ENCODE measurements at places on chromosomes 13 and 19. TPM values are rescaled to one million over a fixed set of nuclear protein-coding genes. Genes with fewer than 3 reads are reported as not detected.

DNA sequence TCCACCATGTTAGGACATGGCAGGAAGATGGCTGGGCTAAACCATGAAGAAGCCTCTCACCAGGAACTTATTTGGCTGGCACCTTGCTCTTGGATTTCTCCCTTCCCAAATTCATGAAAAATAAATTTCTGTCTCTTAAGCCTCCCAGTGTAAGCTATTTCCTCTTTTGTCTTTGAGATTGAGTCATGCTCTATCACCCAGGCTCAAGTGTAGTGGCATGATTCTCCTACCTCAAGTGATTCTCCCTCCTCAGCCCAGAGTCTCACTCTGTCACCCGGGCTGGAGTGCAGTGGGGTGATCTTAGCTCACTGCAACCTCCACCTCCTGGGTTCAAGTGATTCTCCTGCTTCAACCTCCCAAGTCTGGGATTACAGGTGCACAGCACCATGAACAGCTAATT is 12.6 kb downstream of the ZNF888 start:
- no peaks in the 10 kb centered on the region for H3K4me1 ChIP-seq
- H3K36me3 ChIP-seq = peaks cover 61% of the 10 kb centered on the region
- no peak for DNase-seq
- no peaks in the 10 kb centered on the region for H3K27me3 ChIP-seq

GRCh38 chr19:34124828-34125227 is 47.5 kb upstream of the LSM14A start:
- H3K36me3 ChIP-seq = no peaks in the 10 kb centered on the region
- H3K4me1 ChIP-seq = no peaks in the 10 kb centered on the region
- no peak for DNase-seq
- H3K27ac ChIP-seq = no peak overlapping the region
- no peaks in the 10 kb centered on the region for H3K27me3 ChIP-seq
- no peak overlapping the region for H3K4me3 ChIP-seq

DNA sequence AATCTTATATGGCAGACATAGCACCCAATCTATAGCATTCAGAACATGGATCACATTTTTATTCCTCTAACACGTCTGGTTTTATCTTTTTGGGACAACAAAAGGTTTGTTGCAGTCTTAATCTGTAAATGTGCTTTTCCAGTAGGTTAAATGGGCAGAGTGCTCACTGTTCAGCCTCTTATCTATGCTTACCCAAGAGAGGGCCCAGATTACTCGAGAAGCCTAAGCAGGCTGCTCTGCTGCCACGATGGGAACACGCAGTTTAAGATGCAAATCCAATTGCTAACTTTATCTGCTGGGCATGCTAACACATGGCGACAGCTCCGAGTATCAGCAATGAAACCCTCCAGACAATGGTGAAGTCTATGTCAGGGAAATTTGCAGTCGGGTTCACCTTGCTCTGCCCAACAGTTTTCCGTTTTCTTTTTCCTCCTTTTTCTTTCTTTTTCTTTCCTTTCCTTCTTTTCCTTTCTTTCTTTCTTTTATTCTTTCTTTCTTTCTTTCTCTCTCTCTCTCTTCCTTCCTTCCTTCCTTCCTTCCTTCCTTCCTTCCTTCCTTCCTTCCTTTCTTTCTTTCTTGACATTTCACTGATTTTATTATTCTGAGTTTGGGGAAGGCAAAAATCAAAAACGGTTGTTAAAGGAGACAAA is 115.3 kb downstream of the RBM26 start:
- no peak overlapping the region for H3K4me3 ChIP-seq
- DNase-seq = no peak
- no peaks in the 10 kb centered on the region for H3K36me3 ChIP-seq
- H3K27me3 ChIP-seq = peaks cover 2% of the 10 kb centered on the region
- no peaks in the 10 kb centered on the region for H3K4me1 ChIP-seq

DNA sequence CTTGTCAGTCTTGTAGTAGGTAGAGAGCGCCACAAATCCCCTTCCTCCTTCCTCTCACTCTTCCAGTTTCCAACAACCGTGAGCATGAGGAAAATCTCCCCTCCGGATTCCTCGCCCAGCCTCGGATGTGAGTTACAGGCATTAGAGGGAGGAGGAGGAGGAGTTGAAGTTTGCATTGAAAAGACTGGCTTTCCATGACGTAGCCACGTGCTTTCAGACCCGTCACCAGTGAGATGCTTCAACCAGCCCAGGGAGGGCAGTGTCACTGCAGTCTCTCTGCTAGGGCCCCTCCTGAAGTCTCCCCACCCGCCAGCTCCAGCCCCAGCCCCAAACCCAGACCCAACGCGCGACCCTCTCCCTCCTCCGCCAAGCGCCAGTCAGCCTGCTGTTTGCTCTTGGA is 442 bp upstream of the FGF14 start:
- DNase-seq = no peak
- peaks cover 68% of the 10 kb centered on the region for H3K27me3 ChIP-seq
- H3K4me3 ChIP-seq = peak overlapping the region; percentile 87
- H3K4me1 ChIP-seq = peaks cover 29% of the 10 kb centered on the region
- H3K27ac ChIP-seq = no peak overlapping the region

DNA sequence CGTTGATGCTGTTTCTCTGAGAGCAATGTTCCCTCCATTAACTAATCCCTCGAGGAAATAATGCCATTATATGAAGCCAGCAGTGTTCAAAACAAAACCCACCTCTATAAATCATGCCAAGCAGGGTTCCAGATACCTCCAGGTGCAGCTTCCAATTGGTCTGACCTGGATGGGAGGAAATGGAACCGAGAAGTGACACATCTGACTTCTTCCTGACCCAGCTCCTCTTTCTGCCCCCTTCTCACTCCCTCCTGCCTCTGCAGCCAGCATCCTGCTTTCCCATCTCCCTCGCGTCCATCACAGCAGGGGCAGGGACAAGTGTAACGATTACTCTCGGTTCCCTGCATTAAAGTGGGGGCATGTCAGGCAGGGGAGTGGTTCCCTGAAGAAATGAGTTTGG is 37.5 kb downstream of the HSPH1 start:
- no peak overlapping the region for H3K27ac ChIP-seq
- peaks cover 4% of the 10 kb centered on the region for H3K4me1 ChIP-seq
- no peak overlapping the region for H3K4me3 ChIP-seq
- DNase-seq = no peak
- no peaks in the 10 kb centered on the region for H3K36me3 ChIP-seq

DNA sequence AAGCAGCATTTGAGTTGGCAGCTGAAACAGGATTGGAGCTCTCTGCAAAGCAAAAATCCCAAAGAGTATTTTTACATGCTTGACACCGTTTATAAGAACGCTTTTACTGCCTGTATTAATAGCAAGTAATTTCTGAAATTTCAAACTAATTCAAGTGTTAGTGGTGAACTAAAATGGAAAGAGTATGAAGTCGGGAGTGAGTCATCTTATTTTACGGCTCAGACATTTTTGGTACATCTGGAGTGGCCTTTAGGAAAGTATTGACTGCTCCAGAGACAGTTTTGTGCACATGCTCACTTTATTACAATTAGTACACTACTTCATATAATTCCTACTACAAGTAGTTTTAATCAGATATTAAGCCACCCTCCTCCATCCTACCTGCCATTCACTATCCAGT is 167.4 kb downstream of the SLITRK6 start:
- H3K4me3 ChIP-seq = no peak overlapping the region
- no peak overlapping the region for H3K27ac ChIP-seq
- H3K36me3 ChIP-seq = no peaks in the 10 kb centered on the region

DNA sequence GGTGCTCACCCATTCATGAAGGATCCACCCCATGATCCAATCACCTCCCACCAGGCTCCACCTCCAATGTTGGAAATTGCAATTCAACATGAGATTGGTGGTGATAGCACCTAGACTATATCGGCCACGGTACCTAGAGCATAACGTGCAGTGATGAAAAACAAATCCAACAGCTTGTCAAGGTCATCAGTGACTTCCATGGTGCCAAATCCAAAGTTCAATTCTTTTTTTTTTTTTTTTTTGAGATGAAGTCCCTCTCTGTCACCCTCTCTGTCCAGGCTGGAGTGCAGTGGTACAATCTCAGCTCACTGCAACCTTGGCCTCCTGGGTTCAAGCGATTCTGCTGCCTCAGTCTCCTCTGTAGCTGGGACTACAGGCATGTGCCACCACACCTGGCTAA is 17.1 kb upstream of the ACP7 start:
- DNase-seq = no peak
- peaks cover 2% of the 10 kb centered on the region for H3K36me3 ChIP-seq
- no peaks in the 10 kb centered on the region for H3K4me1 ChIP-seq
- no peaks in the 10 kb centered on the region for H3K27me3 ChIP-seq
- H3K27ac ChIP-seq = no peak overlapping the region

DNA sequence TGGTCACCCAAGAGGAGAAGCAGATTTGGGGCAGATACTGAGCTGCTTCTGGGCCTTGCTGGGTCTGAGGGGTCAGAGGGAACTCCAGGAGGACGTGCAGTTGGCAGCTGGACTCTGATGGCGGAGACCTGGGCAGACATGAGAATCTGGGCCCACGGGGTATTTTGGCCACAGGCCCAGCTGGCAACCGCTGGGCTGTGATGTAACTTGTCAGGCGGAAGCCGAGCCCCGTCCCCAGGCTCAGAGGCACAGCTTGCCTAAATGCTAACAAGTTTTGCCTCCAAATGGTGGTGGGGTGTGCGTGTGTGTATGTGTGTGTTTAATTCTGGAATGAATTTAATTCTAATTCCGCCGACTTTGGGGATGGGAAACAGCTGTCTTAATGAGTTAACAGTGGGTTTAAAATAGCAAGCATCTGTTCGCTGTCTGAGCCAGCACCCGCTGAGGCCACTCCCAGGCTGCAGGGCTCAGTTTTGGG is 11.6 kb downstream of the ZNRF4 start:
- DNase-seq = no peak
- peaks cover 13% of the 10 kb centered on the region for H3K27me3 ChIP-seq
- H3K27ac ChIP-seq = no peak overlapping the region
- H3K4me3 ChIP-seq = no peak overlapping the region
- peaks cover 5% of the 10 kb centered on the region for H3K36me3 ChIP-seq
- H3K4me1 ChIP-seq = no peaks in the 10 kb centered on the region

DNA sequence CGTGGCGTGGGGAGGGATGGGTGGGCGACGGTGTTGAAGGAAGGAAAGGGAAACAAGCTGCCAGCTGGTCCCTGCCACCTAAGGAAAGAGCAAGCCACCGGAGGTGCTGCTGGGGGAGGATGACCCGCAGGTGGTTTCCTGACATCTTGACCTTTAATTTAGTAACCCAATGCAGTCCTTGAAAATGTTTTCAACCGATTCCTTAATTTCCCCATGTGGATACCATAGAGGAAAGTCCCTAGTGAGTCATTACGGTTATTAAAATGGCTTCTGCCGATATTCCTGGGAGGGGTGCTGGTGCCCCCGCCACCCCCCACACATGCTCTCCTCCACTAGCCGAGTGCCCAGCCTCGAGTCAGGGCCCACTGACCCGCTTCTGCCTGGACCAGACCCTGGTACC is 6.3 kb upstream of the ANKRD10 start:
- H3K4me1 ChIP-seq = peaks cover 5% of the 10 kb centered on the region
- H3K36me3 ChIP-seq = no peaks in the 10 kb centered on the region
- H3K27me3 ChIP-seq = peaks cover 24% of the 10 kb centered on the region
- DNase-seq = no peak

- H3K27ac ChIP-seq = no peak overlapping the region
- H3K4me1 ChIP-seq = peaks cover 2% of the 10 kb centered on the region
- H3K36me3 ChIP-seq = no peaks in the 10 kb centered on the region
- H3K27me3 ChIP-seq = peaks cover 6% of the 10 kb centered on the region
- no peak for DNase-seq
Observed at GRCh38 chr13:97542102-97542685, 108.2 kb downstream of the RAP2A start.

GRCh38 chr19:20254121-20254520 is 87.1 kb downstream of the ZNF486 start:
- H3K4me1 ChIP-seq = no peaks in the 10 kb centered on the region
- DNase-seq = no peak
- no peak overlapping the region for H3K27ac ChIP-seq
- peaks cover 7% of the 10 kb centered on the region for H3K27me3 ChIP-seq
- no peak overlapping the region for H3K4me3 ChIP-seq

DNA sequence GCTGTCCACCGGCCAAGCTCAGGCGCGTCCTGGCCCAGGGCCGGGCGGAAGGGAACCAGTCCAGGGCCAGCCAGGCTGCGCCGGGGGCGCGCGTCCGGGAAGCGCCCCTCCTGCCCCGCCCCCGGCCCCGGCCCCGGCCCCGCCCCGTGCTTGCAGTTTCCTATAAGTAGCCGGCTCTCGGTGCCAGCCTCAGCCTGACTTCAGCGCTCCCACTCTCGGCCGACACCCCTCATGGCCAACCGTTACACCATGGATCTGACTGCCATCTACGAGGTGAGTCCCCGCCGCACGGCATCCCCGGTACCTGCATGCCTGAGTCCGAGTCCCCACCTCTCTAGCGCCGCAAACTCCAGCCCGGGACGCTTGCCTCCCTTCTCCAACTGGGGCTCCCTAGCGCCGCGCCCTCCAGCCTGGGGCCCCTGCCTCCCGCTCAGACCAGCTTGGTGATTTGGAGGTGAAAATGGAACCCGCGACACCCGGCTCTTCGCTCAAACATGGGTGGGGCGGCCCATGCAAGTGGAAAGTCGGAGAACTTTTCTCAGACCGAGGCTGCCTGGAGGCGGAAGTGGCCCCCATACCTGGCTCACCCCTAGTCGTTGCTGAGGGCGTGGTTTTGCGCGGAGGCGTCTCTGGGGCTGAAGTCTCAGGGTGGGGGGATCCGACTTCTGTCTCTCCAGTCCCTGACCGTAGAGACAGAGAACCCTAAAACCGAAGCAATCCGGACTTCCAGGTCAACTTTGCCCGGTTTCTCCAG is at the start of gene ZFP36:
ZFP36 (plus strand) TSS at position 192 of the 754 bp plus-strand sequence; CDS start at position 250, 58 bp downstream.
- no peaks in the 10 kb centered on the region for H3K27me3 ChIP-seq
- peak within 1 kb of the TSS; percentile 94 for H3K4me3 ChIP-seq
- H3K4me1 ChIP-seq = peaks cover 36% of the 10 kb centered on the region
- H3K36me3 ChIP-seq = peaks cover 19% of the 10 kb centered on the region

GRCh38 chr19:49020931-49021895 is 2.9 kb downstream of the CGB3 start:
- H3K36me3 ChIP-seq = no peaks in the 10 kb centered on the region
- H3K4me1 ChIP-seq = peaks cover 10% of the 10 kb centered on the region
- H3K27me3 ChIP-seq = no peaks in the 10 kb centered on the region
- no peak for DNase-seq
- H3K4me3 ChIP-seq = peak overlapping the region; percentile 61

DNA sequence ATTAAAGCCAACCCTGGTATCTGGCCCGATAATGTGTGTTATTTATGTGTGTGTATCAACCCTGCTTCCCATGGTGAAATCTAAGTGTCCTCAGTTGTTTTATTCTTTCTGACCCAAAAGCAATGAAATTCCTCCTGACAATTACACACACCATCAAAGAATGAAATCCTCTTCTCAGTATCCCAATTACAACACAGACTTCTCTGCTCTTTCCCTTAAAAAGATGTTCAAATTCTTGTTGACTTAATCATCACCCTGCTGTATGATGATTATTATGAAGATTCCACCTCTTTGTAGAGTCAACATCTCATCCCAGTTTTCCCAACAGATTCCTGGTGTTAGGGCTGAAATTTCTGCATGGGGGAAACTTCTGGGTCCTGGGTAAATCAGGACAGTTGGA is 8.9 kb upstream of the TRPC4 start:
- H3K4me3 ChIP-seq = no peak overlapping the region
- DNase-seq = no peak
- peaks cover 5% of the 10 kb centered on the region for H3K27me3 ChIP-seq
- H3K36me3 ChIP-seq = no peaks in the 10 kb centered on the region
- H3K27ac ChIP-seq = no peak overlapping the region
- H3K4me1 ChIP-seq = no peaks in the 10 kb centered on the region

- no peak overlapping the region for H3K4me3 ChIP-seq
- H3K36me3 ChIP-seq = peaks cover 31% of the 10 kb centered on the region
- DNase-seq = no peak
- peaks cover 1% of the 10 kb centered on the region for H3K27me3 ChIP-seq
- H3K4me1 ChIP-seq = no peaks in the 10 kb centered on the region
Observed at GRCh38 chr13:26406791-26407190, 150.7 kb upstream of the WASF3 start.

MAST1 gene
- polyA plus RNA-seq = 0.97 TPM

STARD13 gene
- polyA plus RNA-seq = not detected

SAMD4B gene
- 6.4 TPM for polyA plus RNA-seq

CYP2S1 gene
- not detected for polyA plus RNA-seq

IFNL1 gene
- polyA plus RNA-seq = not detected

RETN gene
- 6.5 TPM for polyA plus RNA-seq

MBD3L3 gene
- not detected for polyA plus RNA-seq
